Hindlimb muscle (tissue), 1 donor: ENCODE measurements at places on chromosomes 12 and 14.

DNA sequence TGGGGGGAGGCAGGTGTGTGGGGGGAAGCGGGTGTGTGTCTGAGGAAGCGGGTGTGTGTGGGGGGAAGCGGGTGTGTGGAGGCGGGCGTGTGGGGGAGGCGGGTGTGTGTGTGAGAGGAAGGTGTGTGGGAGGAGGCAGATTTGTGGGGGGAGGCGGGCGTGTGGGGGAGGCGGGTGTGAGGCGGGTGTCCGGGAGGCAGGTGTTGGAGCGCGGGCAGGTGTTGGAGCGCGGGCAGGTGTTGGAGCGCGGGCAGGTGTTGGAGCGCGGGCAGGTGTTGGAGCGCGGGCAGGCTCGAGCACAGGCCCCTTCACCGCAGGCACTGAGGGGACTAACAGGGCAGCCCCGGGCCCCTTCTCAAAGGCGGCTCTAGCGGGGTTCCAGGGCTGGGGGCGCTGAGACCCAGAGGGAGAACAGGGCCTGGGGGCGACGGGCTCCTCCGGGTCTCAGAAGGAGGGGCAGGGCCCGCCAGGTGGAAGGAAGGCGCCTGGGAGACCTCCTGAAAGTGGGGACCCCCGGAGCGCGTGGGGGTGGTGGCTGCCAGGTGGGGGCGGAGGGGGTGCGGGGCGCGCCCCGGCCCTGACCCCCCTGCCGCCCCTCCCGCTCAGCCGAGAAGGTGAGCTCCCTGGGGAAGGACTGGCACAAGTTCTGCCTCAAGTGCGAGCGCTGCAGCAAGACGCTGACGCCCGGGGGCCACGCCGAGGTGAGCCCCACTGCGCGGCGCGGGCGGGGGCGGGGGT lies 3.2 kb downstream of the CRIP2 start:
- DNase-seq: no peak

DNA sequence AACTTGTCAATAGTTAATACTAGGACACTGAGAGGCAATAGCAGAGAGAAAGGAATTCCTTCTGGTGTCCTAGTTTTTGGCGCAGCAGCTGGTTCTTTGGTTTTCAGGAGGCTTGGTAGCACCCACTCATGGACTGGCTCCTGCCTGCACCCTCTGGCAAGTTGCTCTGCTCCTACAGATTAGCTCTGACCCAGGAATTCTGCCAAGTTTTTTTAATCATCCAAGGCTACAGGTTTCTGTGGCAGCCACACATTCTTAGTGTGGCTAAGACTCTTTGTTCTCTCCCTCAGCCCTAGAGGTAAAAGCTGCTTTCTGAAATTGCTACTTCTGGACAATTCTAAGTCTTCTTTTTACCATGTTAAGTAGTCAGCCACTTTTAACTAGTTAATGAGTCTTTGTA lies 72.0 kb upstream of the FKBP4 start:
- no peak for DNase-seq

DNA sequence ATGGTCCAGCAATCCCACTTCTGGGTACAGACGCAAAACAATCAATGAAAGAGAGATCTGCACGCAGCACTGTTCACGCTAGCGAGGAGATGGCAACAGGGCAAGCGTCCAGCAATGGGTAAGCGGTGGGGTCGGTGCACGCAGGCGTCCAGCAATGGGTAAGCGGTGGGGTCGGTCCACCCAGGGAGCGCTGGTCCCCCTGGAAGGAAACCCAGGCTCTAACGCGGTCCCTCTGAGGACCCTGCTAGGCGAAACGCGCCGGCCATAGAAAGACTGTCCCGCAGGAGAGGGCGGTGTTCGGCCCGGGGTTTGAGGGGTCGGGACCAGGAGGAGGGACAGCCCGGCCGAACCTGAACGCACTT lies 618 bp upstream of the PGAM5 start:
- DNase-seq: no peak

GRCh38 chr14:103519837-103520212 lies 2.8 kb downstream of the CKB start:
- DNase-seq: no peak

- DNase-seq: no peak
Measured at GRCh38 chr14:32225378-32225920, 22.4 kb upstream of the RNU6-8 start.

- peak; percentile 32 for DNase-seq
Measured at GRCh38 chr12:111529424-111530368, 69.4 kb downstream of the ATXN2 start.

- DNase-seq: no peak
Measured at GRCh38 chr14:34003082-34003668, 52.3 kb upstream of the EGLN3 start.

DNA sequence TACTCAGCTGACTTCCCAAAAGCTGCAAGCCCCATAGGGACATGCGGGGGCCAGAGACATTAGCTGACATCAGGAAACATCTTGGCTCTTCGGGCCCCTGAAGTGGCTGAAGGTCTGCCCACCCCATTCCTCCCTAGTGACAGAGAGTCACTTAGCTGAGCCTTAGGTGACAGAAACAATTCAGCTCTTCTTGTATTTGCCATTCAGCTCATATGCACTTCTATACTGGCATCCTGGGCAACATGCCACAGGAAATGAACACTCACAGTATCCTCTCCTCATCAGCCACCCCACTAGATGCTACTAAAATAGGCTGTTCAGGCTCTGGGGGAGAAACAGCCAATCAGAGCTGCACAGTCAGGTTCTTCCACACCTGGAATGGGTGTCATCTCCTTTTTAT lies 3.4 kb downstream of the DCTN2 start:
- DNase-seq: no peak

DNA sequence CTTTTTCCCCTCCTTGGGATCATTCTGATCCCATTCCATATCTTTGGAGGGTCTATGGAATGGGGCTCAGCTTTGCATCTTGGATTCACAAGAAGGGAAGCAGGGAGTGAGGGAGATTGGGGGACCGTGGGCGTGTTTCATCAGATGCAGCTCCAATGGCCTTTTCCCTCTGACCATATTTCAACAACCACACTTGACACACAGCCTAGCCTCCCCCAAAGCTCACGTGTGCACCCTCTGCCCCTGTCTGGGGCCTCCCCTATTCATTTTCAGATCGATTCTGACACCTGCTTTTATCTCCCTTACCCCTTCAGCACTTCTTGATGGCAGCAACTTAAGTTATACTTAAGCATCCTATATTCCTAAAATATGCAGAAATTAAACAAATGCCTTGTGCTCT lies 126.6 kb downstream of the CHST11 start:
- DNase-seq: no peak

GRCh38 chr14:80955416-80955941 lies at the start of gene TSHR:
TSHR (plus strand) TSS chr14:80955621; CDS start chr14:80955681, 60 bp downstream.
- no peak for DNase-seq

DNA sequence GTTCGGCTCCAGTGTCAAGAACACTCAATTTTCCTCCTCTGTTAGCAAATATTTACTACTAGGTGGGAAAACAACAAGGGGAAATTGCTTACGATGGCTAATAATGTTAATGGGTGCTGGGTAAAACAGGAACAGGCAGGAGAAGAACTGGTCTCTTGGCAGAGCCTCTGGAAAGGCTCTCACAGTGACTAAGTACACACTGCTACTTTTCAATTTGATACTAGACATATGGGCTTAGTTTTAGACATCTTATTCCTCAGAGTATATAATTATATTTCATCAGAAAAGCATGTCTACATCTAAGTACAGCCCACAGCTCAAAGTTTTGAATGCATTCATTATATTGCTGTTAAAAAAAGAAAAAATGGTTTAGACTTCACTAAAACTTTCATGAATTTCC lies 65.4 kb upstream of the SAV1 start:
- no peak for DNase-seq

DNA sequence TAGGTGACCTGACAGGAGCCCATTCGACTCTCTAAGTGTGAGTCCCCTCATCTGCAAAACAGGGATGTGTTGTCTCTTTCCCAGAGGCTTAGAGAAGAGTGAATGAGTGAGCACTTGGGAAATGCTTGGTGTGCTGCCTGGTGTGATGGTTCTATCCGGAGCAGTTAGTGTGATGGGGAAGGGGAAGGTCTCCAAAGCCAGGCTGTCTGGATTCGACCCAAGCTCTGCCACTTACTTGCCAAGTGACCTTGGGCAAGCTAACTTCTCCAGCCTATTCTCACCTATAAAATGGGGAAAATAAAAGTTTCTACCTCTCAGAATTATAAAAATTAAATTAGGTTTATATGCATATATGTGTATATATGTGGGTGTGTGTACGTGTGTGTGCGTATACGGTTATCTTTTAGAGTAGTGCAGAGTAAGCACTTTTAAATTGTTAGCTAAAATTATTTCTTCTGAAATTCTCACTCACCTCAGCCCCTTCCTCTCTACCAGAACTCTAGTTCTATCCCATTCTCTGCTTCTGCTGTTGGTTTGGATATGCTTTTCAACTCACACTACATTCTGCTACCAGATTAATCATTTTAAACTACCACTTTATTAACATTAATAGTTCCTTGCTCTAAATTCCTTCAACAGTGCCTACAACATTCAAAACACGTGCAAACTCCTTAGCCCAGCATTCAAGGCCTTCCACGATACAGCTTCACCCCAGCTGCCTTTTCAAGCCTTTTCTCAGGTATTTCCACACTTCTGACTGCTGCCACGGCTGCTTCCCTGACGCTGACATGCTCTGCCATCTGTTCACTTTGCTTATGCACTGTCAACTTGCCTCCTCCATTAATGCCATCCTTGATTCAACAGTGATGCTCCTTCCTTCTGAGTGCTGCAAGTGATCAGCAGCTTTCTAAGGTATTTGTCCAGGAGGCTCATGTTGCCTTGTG lies 55.3 kb downstream of the DICER1 start:
- no peak for DNase-seq

GRCh38 chr14:59425322-59425935 lies 39.8 kb downstream of the GPR135 start:
- peak; percentile 75 for DNase-seq

- no peak for DNase-seq
Measured at GRCh38 chr14:54221971-54222370, 174.8 kb upstream of the CDKN3 start.
